Osteocyte (in vitro differentiated cells): ENCODE measurements at places on chromosomes 6 and 20. TPM values are rescaled to one million over a fixed set of nuclear protein-coding genes. Genes with fewer than 3 reads are reported as not detected.

DNA sequence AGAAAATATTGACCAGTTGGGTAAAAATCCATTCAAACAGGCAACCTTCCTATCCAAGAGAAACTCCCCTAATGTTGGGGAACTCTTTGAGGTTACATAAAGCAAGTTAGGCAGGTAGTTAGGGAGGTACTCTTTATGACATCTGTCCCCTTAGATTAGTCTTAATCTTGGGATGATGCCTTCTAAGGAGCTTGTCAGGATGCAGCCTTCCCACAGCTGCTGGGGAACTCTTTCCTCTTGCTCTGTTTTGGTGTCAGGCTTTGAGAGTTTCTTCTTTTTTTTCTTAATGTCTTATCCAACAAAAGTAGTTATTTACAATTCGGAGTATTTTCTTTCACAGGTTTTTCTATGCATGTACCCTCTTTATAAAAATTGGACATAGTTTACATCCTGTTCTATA lies 194.8 kb downstream of the CDKAL1 start:
- no peak for DNase-seq

- no peak for DNase-seq
Measured at GRCh38 chr20:588932-589672, 21.0 kb downstream of the TCF15 start.

The C6orf118 gene
- total RNA-seq, result not detected in 2 replicates

- peak; percentile 95 for DNase-seq
Measured at GRCh38 chr6:148746363-148747144, at the start of gene UST. Gene UST, plus strand, starts transcription at chr6:148747030. Its CDS starts 401 bp downstream, at chr6:148747431.

The SAMD5 gene
- total RNA-seq, result 15.8 and 18.6 TPM in 2 replicates

GRCh38 chr20:21516861-21517565 lies 3.1 kb upstream of the NKX2-2 start:
- peak; percentile 75 for DNase-seq

GRCh38 chr6:63509652-63510352 lies 62.5 kb upstream of the LOC128125822 start:
- no peak for DNase-seq

The LINC00237 gene
- total RNA-seq, result not detected in 2 replicates

DNA sequence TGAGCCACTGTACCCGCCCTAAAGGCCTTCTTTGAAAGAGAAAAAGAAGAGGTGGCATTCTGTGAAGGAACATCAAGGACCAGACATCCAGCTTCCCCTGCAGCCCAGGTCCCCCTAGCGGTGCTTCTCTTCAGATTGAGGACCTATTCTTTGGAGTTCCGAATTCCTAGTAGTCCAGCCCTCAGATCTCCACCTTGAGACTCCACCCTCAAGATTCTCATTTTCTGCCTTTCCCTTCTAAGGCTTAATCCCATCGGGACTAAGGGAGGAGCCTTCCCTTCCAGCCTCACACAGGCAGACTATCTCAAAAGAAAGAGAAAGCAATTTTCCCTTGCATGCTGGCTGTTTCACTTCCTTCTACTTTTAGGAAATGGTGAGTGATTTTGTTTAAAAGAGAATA lies 32.5 kb downstream of the MUC22 start:
- DNase-seq, result no peak
